Mesothelial cell of epicardium (in vitro differentiated cells): ENCODE measurements at places on chromosomes 3 and 15. TPM values are rescaled to one million over a fixed set of nuclear protein-coding genes. Genes with fewer than 3 reads are reported as not detected.

LIPC gene
- not detected in 3 replicates for total RNA-seq

SEC22C gene
- 39.6 to 44.7 TPM (median 42.6 TPM) in 3 replicates for total RNA-seq

RBP2 gene
- total RNA-seq: not detected in 3 replicates

TRAK1 gene
- total RNA-seq: 49.0 to 50.7 TPM (median 50.3 TPM) in 3 replicates

TNNC1 gene
- 4.0 to 5.2 TPM (median 4.6 TPM) in 3 replicates for total RNA-seq

RASL12 gene
- 11.7 to 14.0 TPM (median 12.0 TPM) in 3 replicates for total RNA-seq

NCEH1 gene
- 1.6 to 1.8 TPM (median 1.8 TPM) in 3 replicates for total RNA-seq

FES gene
- 26.5 to 32.6 TPM (median 29.4 TPM) in 3 replicates for total RNA-seq

KY gene
- total RNA-seq: not detected in 3 replicates

C3orf85 gene
- total RNA-seq: not detected in 3 replicates

ULK4 gene
- 10.0 to 11.7 TPM (median 10.7 TPM) in 3 replicates for total RNA-seq

IL5RA gene
- total RNA-seq: not detected in 3 replicates

SEMA4B gene
- total RNA-seq: 32.3 to 37.7 TPM (median 35.4 TPM) in 3 replicates

ADPRH gene
- 1.9 to 2.3 TPM (median 2.2 TPM) in 3 replicates for total RNA-seq

SPINT1 gene
- 141 to 152 TPM (median 147 TPM) in 3 replicates for total RNA-seq

RPSA gene
- 1,061 to 1,093 TPM (median 1,080 TPM) in 3 replicates for total RNA-seq

ATP6V1A gene
- 52.0 to 58.2 TPM (median 52.6 TPM) in 3 replicates for total RNA-seq

RPUSD3 gene
- 40.9 to 48.4 TPM (median 47.2 TPM) in 3 replicates for total RNA-seq

PML gene
- 41.2 to 45.3 TPM (median 43.6 TPM) in 3 replicates for total RNA-seq

TEX9 gene
- 21.0 to 23.4 TPM (median 22.8 TPM) in 3 replicates for total RNA-seq

ERICH6 gene
- 0.24 to 0.68 TPM (median 0.65 TPM) in 3 replicates for total RNA-seq

CHMP2B gene
- total RNA-seq: 26.4 to 27.4 TPM (median 27.2 TPM) in 3 replicates

SNAP23 gene
- total RNA-seq: 57.1 to 58.4 TPM (median 57.9 TPM) in 3 replicates

MYH15 gene
- total RNA-seq: 0.20 to 0.36 TPM (median 0.27 TPM) in 3 replicates

SCAMP5 gene
- total RNA-seq: 23.5 to 30.5 TPM (median 28.4 TPM) in 3 replicates

NECTIN3 gene
- total RNA-seq: 26.1 to 28.3 TPM (median 27.3 TPM) in 3 replicates

SLCO2A1 gene
- total RNA-seq: 20.5 to 25.5 TPM (median 24.1 TPM) in 3 replicates

TMEM212 gene
- not detected in 3 replicates for total RNA-seq

SERINC4 gene
- total RNA-seq: 0.09 to 0.20 TPM (median 0.18 TPM) in 3 replicates

BFSP2 gene
- 0.59 TPM in 1 of 3 replicates, not detected in the others for total RNA-seq

MYEF2 gene
- 104 to 111 TPM (median 104 TPM) in 3 replicates for total RNA-seq

SST gene
- 5.6 to 10.8 TPM (median 7.3 TPM) in 3 replicates for total RNA-seq

XCR1 gene
- not detected in 3 replicates for total RNA-seq

ADAMTS17 gene
- 39.4 to 42.1 TPM (median 40.2 TPM) in 3 replicates for total RNA-seq

CRTAP gene
- 177 to 189 TPM (median 179 TPM) in 3 replicates for total RNA-seq

GOLGA6D gene
- total RNA-seq: 0.16 to 0.18 TPM in 2 of 3 replicates, not detected in the other

CYP1A2 gene
- 0.09 TPM in 1 of 3 replicates, not detected in the others for total RNA-seq

ASB14 gene
- total RNA-seq: not detected in 3 replicates

TAGLN3 gene
- 0.60 to 1.8 TPM (median 1.4 TPM) in 3 replicates for total RNA-seq

PP2D1 gene
- total RNA-seq: not detected in 3 replicates

ESYT3 gene
- 5.9 to 6.9 TPM (median 6.8 TPM) in 3 replicates for total RNA-seq

GOLGA6L10 gene
- 11.0 to 11.6 TPM (median 11.1 TPM) in 3 replicates for total RNA-seq

PRSS50 gene
- total RNA-seq: 4.4 to 4.8 TPM (median 4.5 TPM) in 3 replicates

ZNF80 gene
- total RNA-seq: 0.16 TPM in 1 of 3 replicates, not detected in the others

PLAAT1 gene
- total RNA-seq: 1.7 to 2.7 TPM (median 2.1 TPM) in 3 replicates

ZNF662 gene
- total RNA-seq: 0.18 to 0.63 TPM (median 0.45 TPM) in 3 replicates

CD200 gene
- total RNA-seq: 25.7 to 26.6 TPM (median 25.9 TPM) in 3 replicates

GABRA5 gene
- total RNA-seq: 0.11 to 0.49 TPM (median 0.45 TPM) in 3 replicates

ILDR1 gene
- total RNA-seq: 3.4 to 4.1 TPM (median 4.1 TPM) in 3 replicates

CCR2 gene
- total RNA-seq: not detected in 3 replicates

LINS1 gene
- total RNA-seq: 13.1 to 17.0 TPM (median 14.8 TPM) in 3 replicates

SAMMSON gene
- total RNA-seq: not detected in 3 replicates

SECISBP2L gene
- 53.4 to 64.2 TPM (median 58.9 TPM) in 3 replicates for total RNA-seq

GPR156 gene
- 11.4 to 11.8 TPM (median 11.7 TPM) in 3 replicates for total RNA-seq

RTP3 gene
- not detected in 3 replicates for total RNA-seq
